ENCODE measurements at places on chromosomes 4 and X. TPM values are rescaled to one million over a fixed set of nuclear protein-coding genes. Genes with fewer than 3 reads are reported as not detected.

- DNase-seq: no peak
Measured at GRCh38 chr4:184306470-184306869, 88.8 kb upstream of the ENPP6 start.

- DNase-seq: no peak
Measured at GRCh38 chr4:100288811-100289529, 98.7 kb upstream of the DDIT4L start.

GRCh38 chr4:147984065-147984777 is 252.3 kb downstream of the ARHGAP10 start:
- DNase-seq: no peak

The CRMP1 gene
- total RNA-seq: 59.6 TPM

The CITED1 gene
- 0.75 TPM for total RNA-seq

GRCh38 chrX:130111220-130112154 is 1.2 kb upstream of the ELF4 start:
- DNase-seq: no peak

DNA sequence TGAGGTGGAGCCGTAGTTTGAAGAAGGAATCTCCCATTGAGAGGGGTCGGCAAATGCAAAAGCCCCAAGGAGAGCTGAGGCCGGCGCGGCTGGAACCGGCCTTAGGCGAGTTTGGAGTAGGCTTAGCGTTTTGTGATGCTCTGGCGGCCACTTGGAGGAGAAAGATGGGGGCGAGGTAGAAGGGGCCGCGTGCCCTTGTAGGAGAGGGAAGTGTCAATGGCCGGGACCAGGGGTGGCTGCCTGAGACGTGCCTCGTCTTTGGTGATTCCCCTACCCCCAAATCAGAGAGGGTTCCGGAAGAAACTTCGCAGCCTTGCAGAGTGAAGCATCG is 11.7 kb downstream of the MSX1 start:
- no peak for DNase-seq

- DNase-seq: no peak
Measured at GRCh38 chr4:57265831-57266582, 155.8 kb upstream of the IGFBP7 start.

GRCh38 chr4:139245590-139245989 is 34.4 kb downstream of the MGARP start:
- peak; percentile 53 for DNase-seq

The ARAF gene
- 48.7 TPM for total RNA-seq

The RENBP gene
- total RNA-seq: 1.7 TPM

DNA sequence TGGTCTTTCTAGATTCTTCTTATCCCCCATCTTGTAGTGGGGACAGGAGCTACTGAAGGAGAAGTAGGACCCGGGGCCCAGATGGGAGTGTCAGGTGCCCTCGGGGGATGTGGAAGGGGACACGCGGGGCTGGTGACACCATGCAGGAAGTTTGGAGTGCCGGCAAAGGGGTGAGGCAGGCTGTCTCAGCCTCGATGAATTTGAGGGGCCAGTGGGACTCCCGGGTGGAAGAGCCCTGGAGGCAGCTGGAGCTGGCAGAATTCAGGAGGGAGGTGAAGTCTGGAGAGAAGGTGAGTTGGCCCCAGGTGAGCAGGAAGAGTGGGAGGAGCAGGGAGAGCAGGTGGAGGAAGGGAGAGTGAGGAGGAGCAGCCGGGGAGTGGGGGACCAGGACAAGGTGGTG is 101.7 kb downstream of the CPZ start:
- DNase-seq: no peak

DNA sequence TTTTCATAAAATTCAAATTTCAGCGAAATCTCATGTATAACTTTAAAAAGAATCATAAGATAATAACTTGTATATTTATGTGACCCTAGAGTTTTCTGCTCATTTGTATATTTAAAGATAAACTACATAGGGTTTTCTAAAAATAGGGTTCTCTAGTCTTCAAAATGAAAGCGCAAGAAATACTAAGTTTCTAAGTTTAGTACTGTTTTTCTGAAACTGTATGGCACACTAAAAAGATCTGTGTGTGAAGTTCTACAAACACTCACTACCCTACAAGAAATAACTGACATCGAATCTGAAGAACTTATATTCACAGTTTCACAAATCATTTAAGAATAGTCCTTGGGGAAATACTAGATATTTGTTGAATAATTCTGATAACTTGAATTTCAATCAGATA is 38.7 kb upstream of the NDST4 start:
- no peak for DNase-seq

DNA sequence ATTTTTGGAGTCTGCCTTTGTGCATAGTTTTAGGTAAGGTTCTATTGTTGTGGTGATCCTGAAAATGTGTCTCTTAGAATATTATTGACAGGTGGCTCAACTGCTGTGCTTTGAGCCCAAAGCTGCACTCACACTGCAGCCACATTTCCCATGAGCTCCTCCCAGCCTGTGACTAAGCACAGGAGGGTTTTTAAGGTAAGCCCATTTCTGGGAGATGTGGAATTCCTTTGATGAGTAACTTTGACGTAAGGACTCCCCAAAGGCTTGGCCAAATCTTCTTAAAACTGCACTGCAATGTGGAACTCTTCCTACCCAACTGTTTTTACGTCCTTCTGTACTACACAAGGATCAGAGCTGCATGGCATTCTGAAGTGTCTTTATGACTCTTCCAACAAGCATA is 20.0 kb upstream of the TMPRSS11A start:
- peak; percentile 58 for DNase-seq

DNA sequence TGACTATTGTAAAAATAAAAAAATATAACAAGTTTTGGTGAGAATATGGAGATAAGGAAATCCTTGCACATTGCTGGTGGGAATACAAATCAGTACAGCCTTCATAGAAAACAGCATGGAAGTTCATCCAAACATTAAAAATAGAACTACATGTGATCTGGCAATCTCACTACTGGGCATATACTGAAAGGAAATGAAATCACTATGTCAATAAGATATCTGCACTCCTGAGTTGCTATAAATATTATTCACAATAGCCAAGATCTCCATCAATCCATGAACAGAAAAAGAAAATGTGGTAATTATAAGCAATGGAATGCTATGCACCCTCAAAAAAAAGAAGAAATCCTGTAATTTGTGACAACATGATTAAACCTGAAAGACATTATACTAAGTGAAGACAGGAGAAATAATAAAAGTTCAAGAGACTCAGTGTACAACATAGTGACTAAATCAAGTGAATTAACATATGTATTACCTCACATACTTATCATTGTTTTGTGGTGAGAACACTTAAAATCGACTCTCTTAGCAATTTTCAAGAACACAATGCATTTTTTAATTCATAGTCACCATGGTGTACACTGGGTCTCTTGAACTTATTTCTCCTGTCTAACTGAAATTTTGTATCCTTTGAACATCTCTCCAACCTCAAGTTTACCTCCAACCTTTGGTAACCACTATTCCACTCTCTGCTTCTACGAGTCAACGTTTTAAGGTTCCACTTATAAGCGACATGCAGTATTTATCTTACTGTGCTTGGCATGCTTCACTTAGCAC is 1703.7 kb upstream of the AGA start:
- peak; percentile 87 for DNase-seq

The ZNF81 gene
- total RNA-seq: 8.6 TPM

GRCh38 chr4:118397623-118397979 is 44.8 kb upstream of the PRSS12 start:
- DNase-seq: no peak

The TCEAL6 gene
- not detected for total RNA-seq

DNA sequence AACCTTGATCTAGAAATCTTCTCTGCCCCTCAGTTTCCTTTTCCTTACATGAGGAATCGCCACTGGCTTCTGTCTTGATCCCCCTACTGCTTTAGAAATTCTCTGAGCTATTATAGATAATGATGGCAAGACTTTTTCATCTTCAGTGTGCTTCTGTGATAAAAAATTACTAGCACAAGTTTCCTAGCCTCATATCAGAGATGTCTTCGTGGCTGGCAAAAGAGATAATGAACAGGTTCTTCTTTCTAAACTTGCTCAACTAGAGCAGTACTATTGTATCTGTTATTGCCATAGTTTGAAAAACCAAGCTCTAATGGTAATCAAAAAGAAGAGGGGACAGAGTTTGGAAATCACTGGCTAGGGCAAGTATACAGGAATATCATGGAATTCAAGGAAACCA is 4.1 kb upstream of the PDGFC start:
- no peak for DNase-seq

The UGT2B11 gene
- total RNA-seq: not detected

DNA sequence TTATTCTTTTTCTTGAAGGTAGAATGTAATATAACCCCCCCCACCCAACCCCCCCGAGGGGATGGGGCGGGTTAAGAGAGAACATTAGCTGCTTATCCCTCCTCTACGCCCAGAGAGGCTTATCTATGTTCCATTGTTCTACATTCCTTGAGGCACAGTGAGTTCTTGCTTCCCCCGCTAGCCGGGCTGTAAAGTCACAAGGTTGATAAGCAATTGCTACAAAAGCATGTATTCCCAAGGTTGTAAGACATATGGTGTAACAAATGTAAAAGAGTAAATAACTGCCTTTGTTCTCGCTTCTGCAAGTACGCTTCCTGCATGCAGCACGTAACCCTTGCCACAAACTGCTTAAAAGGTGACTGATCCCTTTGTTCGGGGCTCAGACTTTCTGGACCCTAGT is 8.2 kb downstream of the DCAF8L2 start:
- DNase-seq: peak; percentile 13

DNA sequence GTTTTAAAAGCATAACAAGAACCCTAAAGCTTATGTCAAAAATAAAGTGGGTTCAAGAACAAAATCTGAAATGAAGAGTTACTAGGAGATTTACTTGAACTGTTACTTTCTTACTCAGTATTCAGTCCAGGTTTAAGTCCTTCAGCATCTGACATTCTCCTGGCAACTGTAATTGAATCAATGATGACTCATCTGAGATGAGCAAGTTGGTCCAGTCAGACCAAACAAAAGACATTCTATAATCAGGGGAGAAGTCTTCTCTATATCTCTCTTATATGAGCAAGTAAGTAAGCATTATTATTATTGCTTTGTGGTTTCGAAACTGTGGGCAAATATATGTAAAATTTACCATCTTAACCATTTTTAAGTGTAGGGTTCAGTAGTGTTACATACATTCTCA is 34.6 kb downstream of the MAP9 start:
- peak; percentile 40 for DNase-seq

- no peak for DNase-seq
Measured at GRCh38 chr4:185341841-185342240, 53.9 kb downstream of the LRP2BP start.

GRCh38 chrX:17680732-17681413 is 56.4 kb upstream of the SCML1 start:
- peak; percentile 4 for DNase-seq

DNA sequence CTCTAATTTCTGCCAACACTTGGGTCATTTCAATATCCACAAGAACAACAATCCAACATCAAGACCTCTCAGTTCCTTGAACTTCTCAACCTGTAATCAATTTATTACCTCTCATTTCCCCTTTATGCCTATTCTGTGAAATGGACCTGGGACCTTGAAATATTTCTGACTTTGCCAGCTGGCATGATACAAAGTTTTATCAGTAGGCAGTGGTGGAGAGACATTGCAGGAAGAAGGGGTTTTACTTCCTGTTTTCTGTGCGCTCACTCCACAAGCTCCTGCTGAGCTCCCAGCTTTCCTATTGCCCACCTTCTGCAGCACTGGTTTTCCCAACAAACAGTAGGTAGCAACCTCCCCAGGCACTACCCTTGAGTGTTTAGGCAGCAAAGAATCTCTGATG is 3.5 kb upstream of the ARHGEF6 start:
- no peak for DNase-seq

The ATOH1 gene
- not detected for total RNA-seq

- DNase-seq: peak; percentile 97
Measured at GRCh38 chr4:119729835-119730670, 101.4 kb upstream of the PDE5A start.

DNA sequence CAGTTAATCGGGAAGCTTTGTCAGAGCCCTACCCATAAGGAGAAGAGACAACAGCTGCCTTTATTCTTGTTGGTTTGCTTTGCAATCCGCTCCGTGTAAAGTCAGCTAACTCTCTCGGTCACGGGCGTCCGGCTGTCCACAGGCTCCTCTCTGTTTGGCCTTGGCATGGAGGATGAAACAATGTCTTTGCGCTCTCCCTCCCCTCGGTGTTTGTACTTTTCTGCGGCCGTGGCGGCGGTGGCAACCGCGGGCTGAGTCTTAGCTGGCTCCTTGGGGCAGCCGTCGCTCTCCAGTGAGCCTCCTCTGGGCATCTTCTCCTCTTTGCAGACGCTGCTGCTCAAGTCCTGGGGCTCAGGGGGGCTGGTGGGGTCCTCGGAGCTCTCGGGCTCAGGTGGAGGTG is 10.6 kb upstream of the IRAK1 start:
- no peak for DNase-seq

GRCh38 chr4:182923796-182924340 is 6.7 kb upstream of the DCTD start:
- no peak for DNase-seq

The NEIL3 gene
- total RNA-seq: 0.91 TPM

- peak; percentile 59 for DNase-seq
Measured at GRCh38 chrX:86002076-86002896, 45.1 kb downstream of the CHM start.

The CYLC1 gene
- total RNA-seq: not detected

The YIPF7 gene
- 0.30 TPM for total RNA-seq

The PSMD10 gene
- total RNA-seq: 47.3 TPM

GRCh38 chrX:55098691-55099090 is 9.9 kb downstream of the PAGE2 start:
- DNase-seq: no peak

DNA sequence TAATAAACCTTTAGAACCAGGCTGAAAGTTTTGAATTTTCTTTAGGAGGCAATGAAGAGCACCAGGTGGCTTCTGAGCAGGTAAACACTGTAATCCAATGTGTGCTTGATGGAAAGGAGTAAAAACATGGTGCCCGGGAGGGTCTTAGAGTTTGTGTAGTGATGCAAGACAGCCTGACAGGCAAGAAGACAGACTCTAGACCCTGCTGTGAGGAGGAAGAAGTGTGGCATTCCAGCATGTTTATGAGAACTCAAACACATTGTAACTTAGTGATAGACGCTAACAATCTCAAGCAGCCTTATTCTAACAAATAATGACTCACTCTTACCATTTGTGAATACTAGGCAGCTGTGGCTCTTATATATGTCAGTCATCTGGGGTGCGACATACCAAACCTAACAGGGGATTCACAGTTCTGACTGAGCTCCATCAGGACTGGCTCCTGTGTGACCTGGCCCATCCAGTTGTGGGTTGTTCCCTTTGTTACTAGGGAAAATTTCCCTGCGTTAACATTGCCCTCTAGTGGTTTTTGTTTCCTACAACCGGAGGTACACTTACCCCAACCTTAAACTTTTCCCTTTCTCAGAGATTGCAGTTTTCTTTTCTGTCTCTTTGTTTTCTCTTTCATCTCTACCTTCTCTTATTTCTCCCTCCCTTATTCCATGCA is 53.8 kb downstream of the VSIG4 start:
- peak; percentile 7 for DNase-seq

- no peak for DNase-seq
Measured at GRCh38 chr4:156884183-156884582, 87.4 kb downstream of the PDGFC start.

DNA sequence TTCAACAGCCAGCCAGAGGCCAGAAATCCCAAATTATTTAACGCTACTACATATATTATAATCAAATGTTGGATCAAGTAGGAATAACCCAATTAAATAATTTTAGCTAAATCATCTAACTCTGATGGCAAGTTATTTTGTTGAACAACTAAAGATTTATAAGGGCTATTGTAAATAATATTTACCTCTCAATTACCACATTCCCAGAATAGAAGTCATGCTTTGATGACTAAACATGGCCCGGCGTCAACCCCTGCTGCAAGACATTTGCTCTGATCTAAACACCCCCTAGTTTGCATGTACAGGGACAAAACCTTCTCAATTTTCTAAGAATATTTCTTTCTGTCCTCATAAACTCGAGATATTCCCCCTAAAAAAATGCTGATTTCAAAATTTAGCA is 14.2 kb downstream of the VEGFC start:
- peak; percentile 78 for DNase-seq
